ENCODE measurements at places on chromosomes 7 and 10.

DNA sequence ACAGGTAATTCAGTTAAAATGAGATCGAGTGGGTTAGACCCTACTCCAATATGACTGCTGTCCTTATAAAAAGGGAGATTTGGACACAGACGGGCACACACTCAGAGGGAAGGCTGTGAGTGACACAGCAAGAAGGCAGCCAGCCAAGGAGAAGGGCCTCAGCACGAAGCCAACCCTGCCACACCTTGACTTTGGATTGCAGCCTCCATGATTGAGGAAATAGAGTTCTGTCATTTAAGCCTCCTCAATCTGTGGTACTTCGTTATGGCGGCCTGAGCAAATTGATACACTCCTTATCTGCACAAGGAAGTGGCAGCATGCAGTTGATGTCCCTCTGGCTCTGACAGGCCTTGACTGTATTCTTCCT, 43.8 kb downstream of the SH2D4B start:
- DNase-seq, result no peak

- DNase-seq, result no peak
Measured at GRCh38 chr7:2604608-2605174, 27.1 kb upstream of the TTYH3 start.

- DNase-seq, result peak; percentile 46
Measured at GRCh38 chr7:99679400-99680191, at the start of gene CYP3A5. TSS of gene CYP3A5 (minus strand) at chr7:99679996. CDS start at chr7:99679896, 100 bp downstream.

GRCh38 chr7:105178928-105179541, 165.0 kb downstream of the KMT2E start:
- no peak for DNase-seq

DNA sequence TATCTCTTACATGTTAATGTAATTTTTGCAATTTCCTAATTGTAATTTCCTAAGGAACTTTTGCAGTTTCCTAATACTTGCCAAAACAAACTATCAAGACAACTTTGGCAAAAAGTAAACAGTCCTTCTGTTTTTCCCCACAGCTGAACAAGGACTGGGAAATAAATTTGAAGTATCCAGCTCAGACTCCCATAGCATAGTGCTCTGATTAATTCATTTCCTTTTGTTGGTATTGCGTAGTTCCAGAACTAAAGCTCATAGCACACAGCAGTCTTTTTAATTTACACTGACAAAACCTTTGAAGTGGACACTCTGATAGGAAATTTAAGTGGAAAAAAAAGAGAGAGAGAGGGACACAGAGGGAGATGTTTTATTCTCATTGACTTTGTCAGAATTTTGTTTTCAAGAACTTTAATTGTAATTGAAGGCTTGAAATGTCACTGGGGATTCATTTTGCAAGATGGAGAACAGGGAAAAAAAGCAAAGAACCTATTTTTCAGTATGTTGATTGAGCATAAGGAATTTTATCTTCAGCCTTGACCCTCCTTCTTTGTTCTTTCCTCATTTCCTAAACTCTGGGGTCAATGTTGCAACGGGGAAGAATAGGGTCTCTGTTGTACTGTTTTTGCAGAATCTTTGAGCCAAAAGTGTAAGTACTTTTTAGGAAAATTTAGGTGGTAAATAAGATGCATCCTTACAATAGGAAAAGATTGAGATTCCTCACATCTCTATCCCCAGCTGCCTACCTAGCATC, 232.2 kb upstream of the NPSR1 start:
- no peak for DNase-seq

DNA sequence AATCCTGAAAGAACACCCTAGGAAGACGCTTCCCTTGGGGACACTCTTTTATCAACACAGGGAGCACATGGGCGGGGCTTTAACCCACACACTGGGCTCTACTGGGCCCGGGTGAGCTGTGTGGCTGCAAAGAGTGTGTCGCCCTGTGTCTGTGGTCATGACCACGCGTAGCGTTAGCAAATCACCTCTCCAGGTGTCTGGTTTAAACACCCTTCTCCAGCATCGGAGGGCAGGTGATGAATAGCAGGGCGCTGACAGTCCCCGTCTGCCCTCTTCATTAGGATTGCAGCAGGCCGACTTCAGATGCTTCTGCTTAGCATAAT, 127.7 kb downstream of the ADARB2 start:
- DNase-seq, result no peak

GRCh38 chr7:130379019-130379418, 1.3 kb upstream of the CPA1 start:
- no peak for DNase-seq

- DNase-seq, result no peak
Measured at GRCh38 chr10:130389906-130390305, 253.7 kb downstream of the GLRX3 start.

DNA sequence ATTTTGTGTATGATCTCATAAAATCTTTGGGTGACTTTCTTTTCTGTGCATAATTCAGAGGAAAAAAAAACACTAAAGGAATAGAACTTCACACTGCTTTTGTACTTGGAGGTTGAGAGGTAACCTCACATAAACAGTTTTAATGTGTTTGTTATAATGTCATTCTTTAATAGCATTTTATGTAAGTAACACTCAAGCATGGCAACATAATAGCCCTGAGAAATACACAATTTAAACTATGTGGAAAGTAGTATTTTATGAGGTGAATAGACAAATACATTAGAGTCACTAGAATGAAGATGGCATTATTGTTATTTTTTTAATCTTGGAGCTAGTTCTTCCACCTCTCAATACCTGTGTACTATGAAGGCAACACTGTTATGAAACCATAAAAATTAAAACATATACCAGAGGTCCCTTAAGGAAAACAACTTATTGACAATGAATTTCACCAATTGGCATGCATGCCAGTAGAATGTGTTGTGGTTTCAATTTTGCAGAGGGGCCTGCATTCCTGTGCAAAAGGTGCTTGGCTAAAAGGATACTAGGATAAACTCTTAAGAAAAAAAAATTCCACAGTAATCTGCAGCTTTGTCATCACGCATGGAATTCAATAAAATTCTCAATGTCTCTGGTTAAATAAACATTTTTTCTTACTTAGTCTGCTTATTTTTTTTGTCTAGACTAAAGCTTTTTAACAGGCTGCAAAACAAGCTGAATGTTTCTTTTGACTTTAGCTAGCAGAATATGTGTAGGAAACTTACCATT, 102.5 kb downstream of the CD36 start:
- DNase-seq, result no peak
